Hepatocyte (in vitro differentiated cells): ENCODE measurements at places on chromosomes 2 and 18. TPM values are rescaled to one million over a fixed set of nuclear protein-coding genes. Genes with fewer than 3 reads are reported as not detected.

CNGA3 gene
- total RNA-seq, result 0.04 and 0.13 TPM in 2 replicates

INHA gene
- total RNA-seq, result 3.3 and 5.6 TPM in 2 replicates

DNA sequence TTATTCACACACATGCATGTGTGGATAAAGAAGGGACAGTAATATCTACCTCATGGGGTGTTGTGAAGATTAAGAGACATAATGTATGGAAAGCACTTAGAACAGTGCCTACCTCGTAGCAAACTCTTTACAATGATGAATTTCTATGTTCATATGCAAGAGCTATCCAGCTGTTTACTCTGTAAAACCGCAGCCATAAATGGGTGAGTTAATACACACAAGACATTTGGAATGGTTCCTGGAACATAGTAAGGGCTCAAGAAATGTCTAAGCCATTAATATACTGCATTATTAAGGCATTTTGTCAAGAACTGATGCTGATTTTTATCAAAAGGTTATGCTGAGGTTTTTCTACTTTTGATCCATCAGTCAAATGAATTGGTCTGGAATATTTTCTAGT lies 1076.2 kb downstream of the TSN start:
- H3K27me3 ChIP-seq, result no peaks in the 10 kb centered on the region
- no peak overlapping the region for H3K4me3 ChIP-seq
- H3K4me1 ChIP-seq, result no peaks in the 10 kb centered on the region
- no peaks in the 10 kb centered on the region for H3K36me3 ChIP-seq
- no peak overlapping the region for H3K27ac ChIP-seq

GRCh38 chr2:126657636-126658318 lies 1.8 kb downstream of the GYPC start:
- H3K27me3 ChIP-seq, result no peaks in the 10 kb centered on the region
- peak overlapping the region; percentile 93 for H3K27ac ChIP-seq
- no peaks in the 10 kb centered on the region for H3K36me3 ChIP-seq
- H3K4me3 ChIP-seq, result no peak overlapping the region
- H3K4me1 ChIP-seq, result peaks cover 18% of the 10 kb centered on the region
